ENCODE measurements at places on chromosomes 6 and 20. TPM values are rescaled to one million over a fixed set of nuclear protein-coding genes. Genes with fewer than 3 reads are reported as not detected.

INSM1 gene
- not detected for total RNA-seq

ENPP4 gene
- total RNA-seq, result 12.3 TPM

FYN gene
- 531 TPM for total RNA-seq

CMTR1 gene
- total RNA-seq, result 66.8 TPM

SLC29A1 gene
- 1.3 TPM for total RNA-seq

TFAP2C gene
- total RNA-seq, result not detected

FAM184A gene
- total RNA-seq, result 3.4 TPM

OXT gene
- total RNA-seq, result 2.6 TPM

PAK5 gene
- total RNA-seq, result not detected

CYP21A2 gene
- total RNA-seq, result 1.2 TPM

FAM209B gene
- total RNA-seq, result 4.4 TPM

TRIM15 gene
- total RNA-seq, result not detected

GFRA4 gene
- not detected for total RNA-seq

OR2B6 gene
- total RNA-seq, result not detected

FERMT1 gene
- total RNA-seq, result not detected

ULBP1 gene
- 0.16 TPM for total RNA-seq

IP6K3 gene
- not detected for total RNA-seq

DSE gene
- 9.3 TPM for total RNA-seq

MYB gene
- total RNA-seq, result 20.9 TPM

TRIM38 gene
- total RNA-seq, result 29.7 TPM

PI3 gene
- not detected for total RNA-seq

HCRTR2 gene
- total RNA-seq, result not detected

TMEM30A gene
- total RNA-seq, result 67.2 TPM

ARMH2 gene
- 4.5 TPM for total RNA-seq

ZNF292 gene
- 87.7 TPM for total RNA-seq

ABCC10 gene
- total RNA-seq, result 72.6 TPM

HUS1B gene
- 1.6 TPM for total RNA-seq

BCAS1 gene
- not detected for total RNA-seq

TMEM244 gene
- total RNA-seq, result not detected

BPIFB4 gene
- total RNA-seq, result not detected

FRK gene
- 0.08 TPM for total RNA-seq

GHRH gene
- not detected for total RNA-seq

DXO gene
- total RNA-seq, result 36.4 TPM

FNDC11 gene
- 0.36 TPM for total RNA-seq

GLP1R gene
- not detected for total RNA-seq

ERVFRD-1 gene
- not detected for total RNA-seq

Data from naive thymus-derived CD8-positive, alpha-beta T cell (primary cell).